ENCODE measurements at places on chromosomes 7 and 10.

GRCh38 chr7:22663357-22663718 is 63.7 kb upstream of the IL6 start:
- DNase-seq: no peak

GRCh38 chr7:50661345-50662040 is 96.3 kb upstream of the DDC start:
- DNase-seq: no peak

GRCh38 chr7:99001482-99002147 is 123.3 kb downstream of the TRRAP start:
- no peak for DNase-seq

DNA sequence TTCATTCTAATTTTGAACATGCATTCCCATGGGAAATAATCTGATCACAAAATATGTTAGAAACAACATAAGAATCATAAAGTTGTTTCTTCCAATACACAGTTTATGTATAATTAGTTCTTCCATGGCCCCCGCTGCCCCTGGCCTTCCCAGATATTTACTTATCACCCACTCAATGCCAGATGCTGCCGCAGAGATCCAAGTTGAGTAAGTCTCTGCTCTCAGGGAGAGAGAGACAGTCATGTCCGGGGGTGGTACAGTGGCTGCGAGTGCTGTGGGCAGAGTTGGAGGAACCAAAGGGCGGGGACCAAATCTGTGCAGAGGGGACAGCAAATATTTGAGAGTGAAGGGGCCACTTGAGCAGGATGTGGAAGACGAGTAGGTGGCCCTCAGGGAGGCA is 37.1 kb downstream of the COL26A1 start:
- no peak for DNase-seq

- DNase-seq: no peak
Measured at GRCh38 chr10:130049244-130049643, 61.4 kb downstream of the C10orf143 start.

DNA sequence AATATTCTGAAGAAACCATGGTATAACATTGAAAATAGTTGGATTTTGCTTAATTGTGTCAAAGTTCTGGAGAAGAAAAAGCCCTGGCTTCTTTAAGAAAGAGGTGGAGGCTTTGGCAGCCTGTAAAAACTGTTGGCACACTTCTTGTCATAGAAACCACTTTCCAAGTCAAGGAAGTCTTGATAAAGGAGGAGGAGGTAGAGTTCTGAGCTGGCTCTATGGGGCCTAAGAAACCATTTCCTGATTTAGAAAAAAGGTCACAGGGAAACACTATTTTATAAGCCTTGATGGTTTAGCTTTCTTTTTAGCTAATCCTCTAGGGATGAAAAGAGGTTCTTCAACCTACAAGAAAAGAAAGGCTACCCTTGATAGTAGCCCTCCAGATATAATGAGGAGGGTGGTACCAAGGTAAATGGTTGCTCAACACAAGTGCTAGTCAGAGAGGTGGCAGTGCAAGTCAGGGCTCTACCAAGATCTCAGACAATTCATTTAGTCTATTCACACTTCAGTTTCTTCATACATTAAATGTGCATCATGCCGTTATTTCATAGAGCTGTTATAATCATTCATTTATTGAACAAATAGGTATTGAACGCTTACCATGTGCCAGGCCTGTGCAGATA is 346.9 kb downstream of the RNLS start:
- no peak for DNase-seq

DNA sequence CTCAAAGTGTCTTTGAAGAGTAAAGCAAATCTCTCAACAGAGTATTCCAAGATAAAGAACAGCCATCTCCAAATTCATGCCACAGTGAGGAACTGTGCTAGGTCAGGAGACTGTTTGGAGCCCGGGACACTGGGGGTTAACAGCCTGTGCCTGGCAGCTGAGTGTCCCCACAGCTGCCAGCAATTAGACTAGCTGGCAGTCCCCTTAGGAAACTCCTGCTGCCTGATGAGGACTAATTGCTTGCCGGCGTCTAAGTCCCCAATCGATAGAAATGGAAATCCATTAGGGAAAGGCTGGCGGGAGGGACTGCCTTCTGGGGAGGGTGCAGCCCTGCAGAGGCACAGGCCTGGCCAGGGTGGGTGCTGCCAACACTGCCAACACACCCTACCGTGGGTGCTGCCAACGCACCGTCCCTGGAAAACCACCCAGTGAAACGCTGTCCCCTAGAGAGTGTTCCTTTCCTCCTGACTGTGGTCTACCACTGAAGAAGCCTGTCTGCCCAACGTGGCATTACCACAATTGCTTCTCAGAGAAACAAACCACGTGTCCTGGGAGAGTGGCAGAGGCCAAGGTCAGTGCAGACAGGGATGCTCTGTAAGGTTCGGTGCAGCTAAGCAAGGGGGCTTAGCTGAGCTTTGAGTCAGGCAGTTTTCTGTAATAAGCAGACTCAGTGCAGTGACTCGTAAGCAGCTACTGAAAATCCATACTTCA is 60.8 kb downstream of the XRCC2 start:
- DNase-seq: peak; percentile 95

GRCh38 chr10:132980426-132981172 is 38.2 kb upstream of the CFAP46 start:
- no peak for DNase-seq

GRCh38 chr7:137097111-137097510 is 228.7 kb downstream of the CHRM2 start:
- no peak for DNase-seq

DNA sequence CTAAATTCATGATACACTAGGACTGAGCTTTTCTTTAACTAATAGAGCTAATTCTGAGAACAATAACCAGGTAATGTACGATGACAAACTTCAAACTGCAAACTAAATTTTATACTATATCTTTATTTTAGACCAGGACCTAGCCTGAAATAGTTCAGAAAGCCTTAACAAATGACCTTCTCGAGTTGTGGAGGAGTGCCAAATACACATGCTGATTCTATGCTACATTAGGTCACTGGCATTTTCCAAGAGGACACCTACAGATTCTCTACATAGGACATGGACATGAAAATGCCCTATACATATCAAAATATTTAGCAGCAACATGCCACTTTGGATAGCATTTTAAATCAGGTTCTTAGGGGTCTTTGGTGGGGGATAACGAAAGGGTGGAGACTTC is 44.0 kb upstream of the LRRTM3 start:
- no peak for DNase-seq

DNA sequence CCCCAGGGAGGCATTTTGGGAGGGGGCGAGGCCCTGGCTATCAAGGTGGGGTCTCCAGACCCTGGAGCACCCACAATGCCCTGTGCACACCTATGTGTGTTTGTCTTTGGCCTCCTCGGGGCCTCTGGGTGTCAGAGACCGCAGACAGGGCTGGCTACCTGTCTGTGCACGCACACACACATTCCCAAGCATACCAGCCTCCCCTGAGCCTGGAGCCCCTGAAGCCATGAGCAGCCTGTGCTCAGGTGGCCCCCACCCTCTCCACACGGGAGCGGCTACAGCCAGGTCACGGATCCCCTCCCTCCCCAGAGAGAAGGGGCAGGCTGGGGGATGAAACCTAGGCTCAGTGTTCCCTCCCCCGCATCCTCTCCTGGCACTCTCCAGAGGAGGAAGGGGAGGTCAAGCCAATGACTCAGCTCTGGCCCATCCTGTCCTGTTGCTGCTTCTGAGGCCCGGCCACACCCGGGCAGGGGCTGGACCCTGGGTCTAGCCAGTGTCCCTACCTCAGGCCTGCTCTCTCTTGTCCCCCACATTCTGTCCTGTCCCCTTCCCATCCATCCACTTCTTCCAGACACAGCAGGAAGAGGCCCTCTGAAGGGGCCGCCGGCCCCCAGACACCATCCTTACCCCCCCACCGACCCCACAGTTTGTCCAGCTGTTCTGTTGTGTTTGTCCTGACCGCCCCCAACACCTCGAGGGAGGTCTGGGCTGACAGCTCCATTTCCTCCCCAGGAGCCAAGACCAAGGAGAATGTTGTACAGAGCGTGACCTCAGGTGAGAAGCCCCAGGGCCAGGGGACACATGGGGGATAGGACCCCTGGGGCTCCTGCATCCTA is 720 bp downstream of the SNCG start:
- DNase-seq: no peak

DNA sequence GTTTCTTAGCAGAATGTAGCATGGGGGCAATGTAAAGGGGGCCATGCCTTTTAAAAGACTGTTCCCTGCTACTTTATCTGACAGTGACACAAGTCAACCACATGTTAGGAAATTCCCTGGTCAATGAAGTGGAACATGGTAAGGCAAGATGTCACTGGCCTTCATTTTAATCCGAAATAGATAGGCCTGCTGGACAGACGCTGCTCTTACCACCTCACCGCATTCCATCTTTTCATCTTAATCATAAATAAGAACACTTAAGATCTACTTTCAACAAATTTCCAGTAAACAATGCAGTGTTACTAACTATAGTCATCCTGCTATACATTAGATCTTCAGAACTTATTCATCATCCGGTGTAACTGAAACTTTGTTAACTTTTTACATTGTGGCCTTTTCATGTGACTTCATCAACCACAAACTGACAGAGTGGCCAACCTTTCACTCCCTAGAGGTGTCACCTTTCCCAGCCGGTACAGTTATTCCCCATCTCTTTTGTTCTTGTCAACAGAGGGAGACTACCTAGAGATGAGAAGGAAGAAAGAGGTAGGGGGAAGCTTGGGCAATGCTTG is 15.6 kb downstream of the ASB4 start:
- DNase-seq: no peak

DNA sequence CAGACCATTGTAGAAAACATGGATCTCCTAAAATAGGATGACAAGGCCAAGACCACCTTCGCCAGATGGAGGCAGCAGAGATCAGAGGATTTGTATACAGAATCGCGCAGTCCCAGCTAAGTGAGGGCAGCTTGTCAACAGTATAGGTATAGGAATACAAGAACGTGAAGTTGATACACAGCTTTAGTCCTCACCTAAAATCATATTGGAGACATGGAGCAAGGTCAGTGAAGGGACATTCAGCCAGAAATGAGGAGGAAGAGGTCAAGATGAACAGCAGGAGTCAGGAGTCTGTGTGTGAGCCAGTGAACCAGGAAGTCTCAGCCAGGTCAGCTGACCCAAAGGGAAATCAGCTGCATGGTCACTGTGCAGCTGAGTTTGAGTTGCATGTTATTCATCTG is 263.4 kb upstream of the PRKCQ start:
- no peak for DNase-seq

DNA sequence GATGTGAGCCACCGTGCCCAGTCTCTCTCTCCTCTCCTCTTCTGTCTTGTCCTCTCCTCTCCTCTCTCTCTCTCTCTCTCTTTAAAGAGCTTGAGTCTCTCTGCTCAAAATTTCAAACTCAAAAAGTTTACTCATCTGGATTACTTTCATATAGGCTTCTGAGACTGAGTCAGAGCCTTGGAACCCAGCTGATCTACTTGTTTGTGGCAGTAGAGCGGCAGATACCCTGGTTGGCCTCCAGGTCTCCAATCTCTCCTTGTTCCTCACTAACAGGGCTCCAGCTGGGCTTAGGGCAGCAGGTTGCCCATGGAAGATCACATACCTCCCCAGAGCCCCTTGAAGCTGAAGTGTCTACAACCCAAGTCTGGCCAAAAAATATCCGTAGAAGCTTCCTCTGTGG is 51.0 kb downstream of the HHEX start:
- no peak for DNase-seq

DNA sequence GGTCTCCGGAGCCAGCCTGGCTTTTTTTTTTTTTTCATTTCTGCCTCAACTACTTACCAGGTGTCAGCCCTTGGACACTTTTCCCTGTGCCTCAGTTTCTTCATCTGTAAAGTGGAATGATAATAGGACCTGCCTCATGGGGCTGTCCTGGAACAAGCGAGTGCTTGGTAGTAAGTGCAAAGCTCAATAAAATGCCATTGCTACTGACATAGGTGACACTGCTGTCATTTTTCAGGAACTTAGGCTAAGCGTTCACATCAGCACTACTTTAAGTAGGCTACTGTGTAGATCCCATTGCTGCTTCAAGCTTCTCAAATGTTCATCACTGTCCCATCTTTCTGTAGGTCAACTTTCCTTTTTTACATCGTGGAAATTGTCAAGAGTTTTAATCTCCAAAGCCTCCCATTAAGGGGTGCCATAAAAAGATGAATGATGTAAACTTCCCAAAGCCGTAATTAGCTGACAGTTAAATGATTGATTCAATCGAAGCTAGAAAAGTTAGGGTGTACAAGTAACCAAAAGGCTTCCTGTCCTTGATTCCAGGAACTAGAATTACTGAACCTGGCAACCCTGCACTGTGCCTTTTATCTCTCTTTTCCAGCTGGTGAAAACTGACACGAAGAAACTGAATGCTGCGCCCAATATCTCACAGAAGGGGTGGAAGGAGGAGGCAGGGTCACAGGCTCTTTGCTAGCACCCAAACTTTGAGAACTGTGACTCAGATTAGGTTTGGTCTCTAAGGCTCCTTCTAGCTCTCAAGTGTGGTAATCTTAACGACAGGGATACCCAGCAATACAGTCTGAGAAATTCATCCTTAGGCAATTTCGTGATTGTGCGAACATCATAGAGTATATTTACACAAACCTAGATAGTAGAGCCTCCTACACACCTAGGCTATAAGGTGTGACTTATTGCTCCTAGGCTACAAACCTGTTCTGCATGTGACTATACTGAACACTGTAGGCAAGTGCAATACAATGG is 861 bp upstream of the USP6NL start:
- no peak for DNase-seq

DNA sequence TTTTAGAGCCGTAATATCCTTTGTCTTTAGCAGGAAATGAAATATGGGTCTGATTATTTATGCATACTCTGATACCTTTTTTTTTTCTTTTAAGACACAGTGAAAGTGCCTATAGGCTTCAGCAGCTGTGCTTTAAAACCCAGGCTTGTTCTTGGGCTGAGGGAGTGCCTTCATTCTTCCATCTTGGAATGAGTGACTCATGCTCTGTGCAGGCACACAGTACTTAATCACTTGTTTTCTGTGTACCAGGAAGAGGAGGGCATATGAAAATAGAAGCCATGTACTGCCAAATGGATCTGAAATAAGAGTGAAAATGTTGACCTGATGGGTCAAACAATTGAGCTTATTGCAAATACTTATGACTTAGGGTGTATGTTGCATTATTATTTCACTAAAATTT is 12.0 kb downstream of the INPP5F start:
- no peak for DNase-seq

- DNase-seq: no peak
Measured at GRCh38 chr10:51651063-51651462, 48.3 kb downstream of the CSTF2T start.

- no peak for DNase-seq
Measured at GRCh38 chr7:120955577-120956149, 5.1 kb downstream of the ING3 start.

DNA sequence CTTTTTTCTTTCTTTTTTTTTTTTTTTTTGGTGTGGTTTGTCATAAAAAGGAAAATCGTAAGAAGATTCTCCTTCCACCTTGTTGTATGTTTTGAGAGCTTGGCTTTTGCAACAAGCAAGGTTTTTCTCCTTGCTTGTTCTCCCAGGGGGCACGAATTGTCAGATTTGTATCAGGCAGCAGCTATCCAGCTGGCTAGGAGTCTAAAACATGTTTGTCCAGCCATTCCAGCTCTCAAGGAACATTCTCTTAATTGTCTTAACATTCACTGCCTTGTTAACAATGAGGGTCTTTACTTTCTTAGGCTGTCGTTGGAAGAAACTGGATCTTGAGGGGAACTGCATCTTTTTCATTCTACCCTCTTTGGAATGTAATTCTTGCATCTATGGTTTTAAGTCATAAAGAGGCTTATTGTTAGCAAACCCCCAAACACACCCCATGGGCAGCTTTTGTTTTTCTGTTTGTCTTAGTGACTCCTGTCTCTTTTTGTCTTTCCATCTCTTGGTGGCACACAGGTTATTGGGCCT is 14.6 kb downstream of the SHTN1 start:
- no peak for DNase-seq

Data from NCI-H1105 (cell line).